ENCODE measurements at places on chromosomes 12 and 14.

- DNase-seq = no peak
These were observed 610.9 kb downstream of the RERGL start for GRCh38 chr12:17478908-17479673.

DNA sequence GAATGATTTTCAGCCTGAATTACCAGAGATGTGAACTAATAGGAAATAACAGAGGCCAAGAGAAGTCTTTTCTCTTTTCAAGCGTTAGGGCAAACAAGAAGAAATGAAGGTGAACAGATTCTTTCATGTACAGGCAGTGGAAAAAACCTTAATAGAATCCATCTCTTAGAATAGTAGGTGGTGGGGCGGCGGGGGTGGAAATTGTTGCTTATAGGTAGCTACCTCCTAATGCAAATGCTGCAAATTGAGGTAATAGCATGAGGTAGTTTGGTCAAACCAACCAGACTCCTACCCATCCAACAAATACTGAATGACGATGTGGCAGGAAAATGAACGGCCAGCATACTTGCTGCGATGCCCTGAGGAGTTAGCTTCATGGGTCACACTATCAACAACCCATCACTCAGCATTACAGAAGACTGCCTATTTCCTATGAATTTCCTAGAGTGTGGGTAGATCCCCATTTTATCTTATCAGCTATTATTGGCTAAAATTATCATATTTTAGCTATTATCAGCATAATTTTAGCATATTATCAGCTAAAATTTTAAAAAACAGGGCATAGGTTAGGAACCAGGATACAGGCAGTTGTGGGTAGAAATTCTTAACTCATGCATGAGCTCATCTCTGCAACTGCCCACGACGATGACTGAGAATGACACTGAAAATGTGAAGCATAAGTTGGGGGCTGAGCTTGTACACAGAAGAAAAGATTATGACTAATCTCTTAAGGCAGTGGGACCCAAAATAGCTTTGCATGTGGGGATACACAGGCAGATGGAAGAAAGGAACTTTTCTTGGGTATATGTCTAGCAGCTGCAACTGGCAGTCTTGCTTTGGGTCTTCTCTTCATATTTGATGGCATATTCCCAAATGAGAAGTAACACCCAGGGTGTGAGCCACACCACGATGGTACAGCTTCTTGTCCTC is 68.7 kb downstream of the NIN start:
- no peak for DNase-seq

DNA sequence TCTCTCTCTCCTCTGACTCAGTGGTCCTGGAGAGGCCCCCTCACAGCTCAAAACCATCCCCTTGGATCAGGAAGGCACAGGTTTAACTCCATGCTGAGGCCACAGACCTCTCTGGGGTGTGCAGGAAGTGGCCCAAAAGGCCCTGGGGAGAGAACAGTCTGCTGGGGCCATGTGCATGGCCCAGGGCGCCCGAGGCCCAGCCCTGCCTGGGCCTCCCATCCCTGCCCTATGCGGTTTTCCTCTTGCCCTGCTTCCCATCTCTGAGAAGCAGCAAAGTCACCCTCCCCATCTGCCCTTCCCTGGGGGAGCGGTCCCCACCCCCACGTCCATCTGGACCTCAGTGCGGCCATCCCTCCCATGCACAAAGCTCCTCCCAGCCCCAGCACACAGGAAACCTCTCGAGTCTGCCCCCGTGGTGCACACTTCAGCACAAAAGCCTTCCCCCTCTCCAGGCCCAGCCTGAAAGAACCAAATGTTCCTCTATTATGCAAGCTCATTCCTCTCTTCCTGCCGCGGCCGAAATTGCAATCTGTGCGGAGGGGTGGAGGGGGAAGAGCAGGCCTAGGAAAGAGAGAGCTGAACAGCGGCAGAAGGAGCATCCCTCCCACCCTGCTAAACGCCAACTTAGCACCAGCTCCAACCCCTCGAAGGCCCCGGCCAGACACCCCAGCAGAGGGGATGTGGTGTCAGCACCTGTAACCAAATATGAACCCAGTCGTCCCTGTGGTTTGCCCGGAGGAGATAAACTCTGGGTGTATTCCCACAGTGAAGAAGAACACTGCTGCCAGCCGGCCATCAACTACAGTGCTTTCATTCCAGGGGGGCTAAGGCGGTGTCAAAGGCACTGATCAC is 108.5 kb downstream of the SCARB1 start:
- DNase-seq = no peak

DNA sequence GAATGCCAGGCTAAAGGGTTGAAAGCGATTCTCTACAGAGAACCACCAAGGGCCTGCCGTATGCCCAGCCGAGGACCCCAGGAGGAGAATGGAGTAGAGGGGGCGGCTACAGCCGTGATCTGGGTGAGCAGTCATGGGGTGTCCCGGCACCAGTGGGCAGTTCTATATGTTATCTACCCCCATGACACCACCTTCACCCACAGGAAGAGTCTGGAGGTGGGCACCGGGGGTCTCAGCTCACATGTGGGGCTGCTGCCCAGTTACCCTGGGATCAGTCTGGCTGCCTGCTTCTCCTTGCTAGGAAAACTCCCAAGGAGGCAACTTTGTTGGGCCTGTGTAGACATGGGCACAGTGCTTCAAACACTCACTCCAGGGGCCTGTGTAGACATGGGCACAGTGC is 99.4 kb downstream of the LGMN start:
- no peak for DNase-seq

DNA sequence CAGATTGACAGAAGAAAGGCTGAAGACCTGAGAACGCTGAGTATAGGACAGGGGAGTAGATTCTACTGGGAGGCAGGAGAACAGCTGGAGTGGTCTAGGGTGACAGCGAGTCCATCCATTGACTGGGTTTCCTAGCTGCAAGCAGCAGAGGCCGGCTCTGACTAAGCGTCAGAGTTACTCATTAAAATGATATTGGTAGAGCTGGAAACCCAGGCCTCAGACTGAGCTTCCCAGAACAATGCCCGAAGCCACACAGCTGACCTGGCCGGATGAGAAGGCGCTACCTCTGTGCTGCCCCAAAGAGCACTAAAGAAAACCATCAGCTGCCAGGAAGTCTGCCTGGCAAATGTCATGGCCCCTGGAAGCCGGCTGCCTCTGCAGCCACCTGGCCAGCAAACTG is 78.5 kb upstream of the FZD10 start:
- no peak for DNase-seq

DNA sequence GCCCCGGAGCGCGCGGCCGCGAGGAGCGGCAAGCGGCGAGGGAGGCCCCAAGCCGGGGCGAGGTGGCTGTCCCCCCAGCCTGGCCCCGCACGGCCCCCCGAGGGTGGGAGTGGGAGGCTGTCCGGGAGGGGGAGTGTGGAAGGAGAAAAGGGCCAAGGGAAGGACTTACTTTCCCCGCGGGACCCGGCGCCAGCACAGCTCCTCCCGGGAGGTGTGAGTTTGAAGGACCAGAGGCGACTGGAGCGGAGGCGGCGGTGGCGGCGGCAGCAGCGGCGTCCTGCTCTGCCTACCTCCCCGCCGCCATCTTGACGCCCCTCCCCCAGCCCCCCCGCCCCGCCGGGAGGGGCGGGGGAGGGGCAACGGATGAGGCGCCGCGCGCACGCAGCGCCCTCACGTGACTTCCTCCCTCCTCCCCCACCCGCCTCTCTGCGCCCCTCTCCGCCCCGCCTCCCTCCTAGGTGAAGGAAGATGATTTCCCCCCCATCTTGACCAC is at the start of gene SBNO1:
TSS of gene SBNO1 (minus strand) at position 316 of the 493 bp plus-strand sequence. CDS start 14,406 bp downstream, outside the sequence.
- DNase-seq = peak; percentile 93

GRCh38 chr12:76216585-76217472 is 131.4 kb downstream of the BBS10 start:
- DNase-seq = no peak

DNA sequence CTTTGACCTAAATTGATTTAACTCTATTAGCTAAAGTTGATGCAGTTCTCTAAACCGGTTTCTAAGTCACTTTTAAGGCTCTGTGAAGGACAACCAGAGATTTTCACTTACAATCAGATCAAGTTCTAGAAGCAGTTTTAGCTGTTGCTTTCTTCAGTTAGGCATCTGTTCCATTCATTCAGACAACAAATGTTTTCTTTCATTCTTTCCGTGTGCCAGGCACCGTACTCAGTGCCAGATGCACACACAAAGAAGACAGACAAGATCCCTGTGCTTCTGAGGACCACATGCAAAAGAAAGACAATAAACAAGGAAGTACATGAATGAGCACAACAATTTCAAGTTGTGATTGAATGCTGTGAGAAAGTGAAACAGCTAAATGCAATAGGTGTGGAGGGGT is 11.1 kb upstream of the EGLN3 start:
- DNase-seq = no peak

- DNase-seq = no peak
These were observed 159.2 kb downstream of the GCH1 start for GRCh38 chr14:54743382-54743781.

DNA sequence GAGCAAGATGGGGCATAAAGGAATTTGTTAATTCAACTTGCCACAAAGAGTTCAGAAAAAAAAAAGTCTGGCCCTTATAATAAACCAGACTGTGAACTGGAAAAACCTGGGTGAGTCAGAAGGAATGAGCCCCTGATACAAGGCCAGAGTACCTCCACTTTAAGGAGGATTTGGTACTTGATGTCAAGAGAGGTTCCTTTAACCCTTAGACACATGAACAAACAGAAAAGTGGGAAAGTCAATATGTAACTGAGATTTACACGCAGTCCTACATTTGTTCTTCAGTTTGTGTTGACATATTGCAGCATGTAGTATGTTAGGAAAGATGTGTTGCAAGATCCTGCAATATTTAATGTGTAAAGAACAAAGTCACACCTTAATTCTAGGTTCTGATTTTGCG is 14.2 kb upstream of the SLC38A4 start:
- DNase-seq = no peak

Measured in NAMALWA (cell line).